Right atrium auricular region (tissue), 2 donors: ENCODE measurements at places on chromosomes 16 and 17. TPM values are rescaled to one million over a fixed set of nuclear protein-coding genes. Genes with fewer than 3 reads are reported as not detected.

DNA sequence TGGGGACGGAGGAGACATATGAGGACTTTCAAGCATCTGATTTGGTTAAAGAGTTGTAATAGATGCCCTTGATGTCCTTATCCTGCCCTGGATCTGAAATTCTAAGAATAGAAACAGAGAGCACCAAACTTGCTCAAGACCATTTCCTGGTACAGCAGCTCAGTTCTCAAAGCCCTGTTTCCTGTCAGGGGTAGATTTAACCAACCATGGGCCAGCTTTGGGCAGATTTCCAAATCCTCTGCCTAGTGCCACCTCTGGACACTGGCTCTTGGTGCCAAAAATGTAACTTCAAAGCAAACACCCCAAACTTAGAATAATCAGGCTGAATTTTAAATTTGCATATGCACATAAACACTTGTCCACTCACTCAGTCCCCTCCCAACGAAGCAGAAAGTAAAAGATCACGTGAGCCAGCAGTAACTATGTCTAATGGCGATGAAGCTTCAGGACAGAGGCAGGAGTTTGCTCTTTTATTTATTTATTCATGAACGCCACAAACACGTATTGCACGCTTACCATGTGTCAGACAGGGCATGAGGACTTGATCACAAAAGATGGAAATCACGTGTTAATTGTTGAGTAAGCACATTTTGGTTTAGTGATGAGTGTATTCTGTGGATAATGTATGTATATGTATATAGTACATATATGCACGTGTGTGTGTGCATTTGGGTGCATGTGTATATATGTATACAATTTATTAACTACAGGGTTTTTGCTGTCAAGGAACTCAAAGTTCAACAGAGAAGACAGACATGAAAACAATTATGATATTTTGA, 23.1 kb upstream of the SDK2 start:
- no peak overlapping the region for H3K27ac ChIP-seq
- H3K27me3 ChIP-seq, result no peaks in the 10 kb centered on the region
- no peaks in the 10 kb centered on the region for H3K4me1 ChIP-seq
- no peak overlapping the region for H3K4me3 ChIP-seq

DNA sequence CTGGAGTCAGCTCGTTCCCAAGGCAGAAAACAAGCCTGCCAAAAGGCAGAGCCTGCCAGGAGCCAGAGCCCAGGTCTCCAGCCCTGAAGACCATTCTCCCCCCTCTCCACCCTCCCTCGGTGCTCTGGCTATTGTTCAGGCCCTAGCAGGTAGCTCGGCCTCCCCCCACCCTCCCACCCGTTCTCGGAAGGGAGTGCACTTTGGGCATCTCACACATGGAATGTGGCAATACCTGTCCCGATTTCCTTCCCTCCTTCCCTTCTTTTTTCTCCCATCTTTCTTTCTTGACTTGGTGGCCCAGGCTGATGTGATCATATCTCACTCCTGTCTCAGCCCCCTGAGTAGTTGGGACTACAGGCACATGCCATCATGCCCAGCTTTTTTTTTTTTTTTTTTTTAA, 12.4 kb downstream of the CNGB1 start:
- no peaks in the 10 kb centered on the region for H3K27me3 ChIP-seq
- H3K27ac ChIP-seq, result no peak overlapping the region
- DNase-seq, result no peak
- no peak overlapping the region for H3K4me3 ChIP-seq

- H3K4me3 ChIP-seq, result peak within 1 kb of the TSS; percentile 81
- H3K36me3 ChIP-seq, result no peaks in the 10 kb centered on the region
- DNase-seq, result peak; percentile 85
- peak within 1 kb of the TSS; percentile 96 for H3K27ac ChIP-seq
- no peaks in the 10 kb centered on the region for H3K4me1 ChIP-seq
- H3K27me3 ChIP-seq, result no peaks in the 10 kb centered on the region
These were observed at the start of gene PRPSAP1 for GRCh38 chr17:76353599-76354316. TSS of gene PRPSAP1 (minus strand) at chr17:76353916. CDS start at chr17:76353703, 213 bp downstream.

DNA sequence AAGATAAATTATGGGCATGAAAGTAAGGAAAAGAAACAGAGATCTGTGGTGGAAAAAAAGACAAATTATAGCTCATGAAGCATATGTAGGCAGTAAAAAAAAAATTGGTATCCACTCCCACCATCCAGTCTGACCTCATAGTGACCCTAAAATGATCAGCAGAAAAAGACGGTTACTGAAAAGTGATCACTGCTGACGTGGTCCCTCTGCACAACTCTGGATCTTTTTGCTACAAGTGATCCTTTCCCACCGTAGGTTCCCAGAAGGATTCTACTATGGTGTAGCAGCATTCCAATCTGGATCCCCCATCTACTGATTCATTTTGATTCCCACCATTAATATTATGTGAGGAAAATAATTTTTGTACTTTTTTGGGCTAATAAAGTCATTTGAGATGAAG, 10.9 kb upstream of the CHST6 start:
- no peaks in the 10 kb centered on the region for H3K27me3 ChIP-seq
- H3K27ac ChIP-seq, result peak overlapping the region; percentile 70
- H3K4me3 ChIP-seq, result no peak overlapping the region
- no peak for DNase-seq

GRCh38 chr16:50377001-50377400, 8.2 kb upstream of the BRD7 start:
- no peaks in the 10 kb centered on the region for H3K36me3 ChIP-seq
- no peak overlapping the region for H3K27ac ChIP-seq
- no peaks in the 10 kb centered on the region for H3K27me3 ChIP-seq

DNA sequence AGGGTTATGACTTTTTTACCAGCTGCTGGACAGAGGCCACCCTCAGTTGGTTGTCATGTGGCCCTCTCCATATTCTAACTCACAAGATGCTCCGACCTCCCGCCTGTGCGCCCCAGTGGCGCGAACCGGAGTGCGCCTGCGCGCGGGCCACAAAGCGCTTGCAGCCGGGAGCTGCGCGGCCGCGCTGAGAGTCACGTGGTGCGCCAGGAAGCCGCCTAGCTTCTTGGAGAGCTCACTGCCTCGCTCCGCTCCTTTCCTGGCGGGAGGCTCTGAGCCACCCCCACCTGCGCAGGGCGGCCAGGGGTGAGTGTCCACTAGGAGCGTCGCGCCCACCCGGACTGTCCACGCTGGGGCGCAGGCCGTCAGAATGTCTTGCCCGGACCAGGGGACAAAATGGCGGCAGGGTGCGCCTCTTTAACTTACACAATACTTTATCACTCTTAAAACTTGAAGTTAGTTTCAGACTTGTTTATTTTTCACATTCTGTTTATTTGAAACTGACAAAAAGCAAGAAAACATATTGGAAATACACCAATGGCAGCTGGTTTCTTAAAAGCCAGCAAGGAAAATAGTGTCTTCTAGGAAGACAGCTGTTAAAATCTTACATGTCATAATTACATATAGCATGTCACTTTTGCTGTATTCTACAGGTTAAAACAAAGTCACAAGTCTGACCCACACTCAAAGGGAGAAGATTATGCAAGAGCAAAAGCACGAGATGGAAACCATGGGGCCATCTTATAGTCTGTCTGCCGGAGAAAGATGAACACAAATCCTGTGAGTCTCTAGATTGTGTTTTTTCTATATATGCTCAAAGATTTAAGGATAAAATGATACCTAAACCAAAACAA, 357.9 kb downstream of the CNTNAP4 start:
- no peaks in the 10 kb centered on the region for H3K4me1 ChIP-seq
- H3K27ac ChIP-seq, result no peak overlapping the region
- no peaks in the 10 kb centered on the region for H3K27me3 ChIP-seq
- H3K36me3 ChIP-seq, result no peaks in the 10 kb centered on the region
- no peak overlapping the region for H3K4me3 ChIP-seq

DNA sequence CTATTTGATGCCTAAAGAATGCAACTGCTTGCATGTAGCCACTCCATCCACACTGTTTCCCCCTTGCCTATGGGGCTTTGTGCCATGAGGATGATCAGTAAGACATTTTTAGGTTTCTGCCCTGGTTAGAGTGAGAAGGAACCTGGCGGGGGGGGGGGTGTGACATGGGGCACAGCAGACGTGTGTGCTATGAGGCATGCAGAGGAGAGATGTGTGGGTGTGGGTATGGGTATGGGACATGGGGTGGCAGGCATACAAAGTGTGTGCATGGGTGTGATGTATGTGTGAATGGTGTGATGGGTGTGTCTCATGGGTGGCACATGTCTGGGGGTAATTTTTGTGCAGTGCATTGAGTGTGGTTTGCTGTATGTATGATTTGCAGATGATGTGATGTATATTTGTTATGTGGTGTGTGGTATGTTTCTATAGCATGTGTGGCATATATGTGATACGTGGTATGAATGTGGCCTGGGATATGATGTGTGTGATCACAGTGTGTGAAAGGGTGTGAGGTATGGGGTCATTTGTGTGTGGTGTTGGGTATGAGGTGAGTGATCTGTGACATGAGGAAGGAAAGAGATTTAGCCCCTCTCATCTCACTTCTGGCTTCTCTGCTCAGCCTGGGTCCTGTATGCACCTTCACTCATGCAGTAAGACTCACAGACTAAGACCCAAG, 14.9 kb downstream of the CCDC182 start:
- H3K27ac ChIP-seq, result no peak overlapping the region
- H3K36me3 ChIP-seq, result no peaks in the 10 kb centered on the region
- no peaks in the 10 kb centered on the region for H3K27me3 ChIP-seq
- no peak overlapping the region for H3K4me3 ChIP-seq
- DNase-seq, result no peak

DNA sequence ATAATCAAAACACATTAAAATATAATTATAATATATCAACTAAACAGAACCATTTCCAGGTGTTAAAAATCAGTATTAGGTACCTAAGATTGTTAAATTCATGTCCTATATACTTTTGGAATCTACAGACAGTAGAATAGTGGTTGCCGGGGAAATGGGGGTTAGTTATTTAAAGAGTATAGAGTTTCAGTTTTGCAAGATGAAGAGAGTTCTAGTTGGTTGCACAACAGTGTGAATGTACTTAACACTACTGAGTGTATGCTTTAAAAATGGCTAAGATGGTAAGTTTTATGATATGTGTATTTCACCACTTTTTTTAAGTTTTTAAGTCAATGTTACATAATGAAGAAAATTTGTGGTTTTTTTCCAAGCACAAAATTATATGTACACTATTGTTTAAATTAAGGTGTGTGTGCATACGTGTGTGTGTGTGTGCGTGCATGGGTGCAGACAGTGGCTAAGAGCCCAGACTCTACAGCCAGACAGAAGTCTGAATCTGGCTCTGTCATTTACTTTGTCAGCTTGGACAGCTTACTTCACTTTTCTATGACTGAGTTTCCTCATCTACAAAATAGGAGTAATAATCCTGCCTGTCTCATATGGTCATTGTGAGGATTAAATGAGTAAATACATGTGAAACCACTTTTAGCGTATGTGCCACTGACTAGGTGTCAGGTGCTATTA, 25.3 kb upstream of the PHAF1 start:
- H3K4me3 ChIP-seq, result no peak overlapping the region
- H3K27me3 ChIP-seq, result no peaks in the 10 kb centered on the region
- H3K27ac ChIP-seq, result no peak overlapping the region
- no peaks in the 10 kb centered on the region for H3K4me1 ChIP-seq
- H3K36me3 ChIP-seq, result no peaks in the 10 kb centered on the region
- DNase-seq, result no peak

PRSS21 gene
- total RNA-seq, result not detected
